Stimulated activated CD8-positive, alpha-beta memory T cell treated with anti-CD3 and anti-CD28 coated beads, Interleukin-4, amount 100 ng/mL, for 48 hours (primary cell): ENCODE measurements at places on chromosomes 3 and 15.

- DNase-seq = no peak
Measured at GRCh38 chr15:74808078-74808839, 4.4 kb upstream of the LMAN1L start.

- no peak for DNase-seq
Measured at GRCh38 chr3:85007195-85008094, 48.7 kb downstream of the CADM2 start.

- DNase-seq = no peak
Measured at GRCh38 chr3:49279376-49279775, 2.3 kb upstream of the C3orf62 start.

GRCh38 chr3:142657033-142657432 lies 60.8 kb downstream of the PLS1 start:
- DNase-seq = no peak

- no peak for DNase-seq
Measured at GRCh38 chr3:109784852-109785631, 447.7 kb upstream of the DPPA4 start.
